ENCODE measurements at places on chromosomes 7 and 10.

- DNase-seq, result peak; percentile 98
These were observed 20.0 kb downstream of the VSIR start for GRCh38 chr10:71753091-71753959.

DNA sequence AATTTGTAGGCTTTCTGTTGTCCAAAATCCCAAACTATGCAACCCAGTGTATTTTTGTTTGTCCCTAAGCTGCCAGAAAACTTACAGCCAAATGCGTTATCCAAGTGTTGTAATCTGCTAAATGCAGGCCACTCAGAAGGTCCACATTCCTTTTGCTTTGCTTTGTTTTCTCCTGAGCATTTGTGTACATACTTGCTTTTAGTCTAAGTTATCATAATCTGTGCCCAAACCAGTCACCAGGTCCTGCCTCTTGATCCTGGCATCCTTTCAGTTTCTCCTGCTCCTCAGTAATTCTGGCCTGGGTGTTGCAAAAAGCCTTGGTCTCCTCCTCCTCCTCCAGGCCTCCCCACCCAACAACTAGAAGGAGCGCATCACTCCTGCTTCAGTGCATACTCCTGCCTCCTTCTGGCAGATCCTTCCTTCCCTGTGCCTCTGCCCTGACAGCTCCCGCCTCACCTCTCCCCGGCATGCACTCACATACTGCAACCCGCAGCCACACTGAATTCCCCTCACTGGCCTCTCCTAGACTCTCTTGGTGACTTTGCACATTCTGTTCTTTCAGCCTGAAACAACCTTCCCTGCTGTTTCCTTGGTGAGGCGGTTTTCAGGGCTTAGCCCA lies 2.3 kb downstream of the DENND2A start:
- no peak for DNase-seq

GRCh38 chr7:77316219-77316978 lies 99.8 kb downstream of the GSAP start:
- DNase-seq, result peak; percentile 85

GRCh38 chr7:116447966-116448839 lies 51.3 kb upstream of the CAV2 start:
- no peak for DNase-seq

- DNase-seq, result no peak
These were observed 259.1 kb downstream of the FGFR2 start for GRCh38 chr10:121339114-121339513.

DNA sequence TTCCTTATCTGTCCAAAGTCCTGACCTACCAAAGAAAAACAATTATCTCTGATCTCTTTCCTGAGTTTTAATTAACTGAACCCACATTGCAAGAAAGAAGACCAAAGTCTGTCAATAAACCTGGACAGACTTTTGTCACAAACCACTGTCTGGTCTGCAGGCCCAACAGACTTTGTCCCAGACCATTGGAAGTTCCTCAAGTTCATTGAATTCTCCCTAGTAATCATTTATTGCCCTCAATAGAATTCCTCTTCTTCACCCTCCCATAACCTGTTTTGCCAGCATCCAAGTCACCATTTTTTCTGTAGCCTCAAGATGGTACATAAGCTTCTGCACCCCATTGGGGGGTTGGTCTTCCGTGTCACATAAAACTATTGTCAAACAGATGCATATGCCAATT lies 3.9 kb upstream of the DNMBP start:
- DNase-seq, result no peak

DNA sequence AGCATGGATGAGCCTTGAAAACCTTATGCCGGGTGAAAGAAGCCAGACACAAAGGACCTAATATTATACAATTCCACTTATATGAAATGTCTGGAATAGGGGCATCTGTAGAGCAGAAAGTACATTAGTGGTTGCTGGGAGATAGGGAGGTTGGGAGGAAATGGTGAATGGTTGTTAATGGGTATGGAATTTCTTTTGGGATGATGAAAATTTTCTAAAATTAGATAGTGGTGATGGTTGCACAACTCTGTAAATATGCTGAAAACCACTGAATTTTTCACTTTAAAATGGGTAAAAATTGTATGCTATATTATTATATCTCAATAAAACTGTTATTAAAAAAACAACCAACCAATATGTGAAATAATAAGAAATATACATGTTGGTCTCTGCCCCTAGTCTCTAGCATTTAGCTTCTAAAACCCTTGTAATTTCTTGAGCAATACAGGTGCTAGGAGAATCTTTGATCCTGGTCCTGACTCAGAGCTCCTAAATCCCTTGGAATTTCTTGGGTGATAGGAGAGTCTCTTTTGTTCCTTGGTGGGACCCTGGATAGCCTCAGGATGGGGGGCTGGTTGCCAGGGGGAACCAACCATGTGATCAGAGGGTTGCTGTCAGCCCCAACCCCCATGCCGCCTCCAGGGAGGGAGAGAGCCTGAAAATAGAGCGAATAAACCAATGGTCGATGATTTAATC lies 64.0 kb downstream of the TACR2 start:
- DNase-seq, result no peak

GRCh38 chr7:840001-840600 lies 7.8 kb downstream of the SUN1 start:
- no peak for DNase-seq

DNA sequence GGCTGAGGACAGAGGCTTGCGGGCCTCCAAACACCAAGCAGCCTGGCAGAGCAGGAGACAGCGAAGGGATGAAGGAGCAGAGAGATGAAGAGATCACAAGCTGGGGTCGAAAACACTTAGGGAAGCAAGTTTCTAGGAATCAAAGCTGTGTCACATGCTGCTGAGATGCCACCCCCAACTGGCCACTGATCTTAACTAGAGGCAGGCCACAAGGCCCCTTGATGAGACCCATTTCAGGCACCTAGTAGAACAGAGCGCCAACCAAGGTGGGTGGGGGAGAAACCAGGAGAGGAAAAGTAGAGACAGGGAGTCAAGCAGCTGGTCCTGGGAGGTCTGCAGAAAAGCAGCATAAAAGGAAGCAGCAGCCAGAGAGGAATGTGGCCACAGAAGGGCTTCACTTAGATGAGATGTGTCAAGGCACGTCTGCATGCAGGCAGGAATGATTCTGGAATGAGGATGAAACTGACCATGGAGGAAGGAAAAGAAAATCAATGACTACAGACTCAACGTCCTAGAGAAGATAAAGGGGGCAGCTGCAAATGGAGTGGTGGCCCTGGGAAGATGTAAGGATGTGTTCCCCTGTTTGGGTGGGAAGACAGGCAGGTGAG lies 85.0 kb upstream of the DDC start:
- DNase-seq, result no peak

DNA sequence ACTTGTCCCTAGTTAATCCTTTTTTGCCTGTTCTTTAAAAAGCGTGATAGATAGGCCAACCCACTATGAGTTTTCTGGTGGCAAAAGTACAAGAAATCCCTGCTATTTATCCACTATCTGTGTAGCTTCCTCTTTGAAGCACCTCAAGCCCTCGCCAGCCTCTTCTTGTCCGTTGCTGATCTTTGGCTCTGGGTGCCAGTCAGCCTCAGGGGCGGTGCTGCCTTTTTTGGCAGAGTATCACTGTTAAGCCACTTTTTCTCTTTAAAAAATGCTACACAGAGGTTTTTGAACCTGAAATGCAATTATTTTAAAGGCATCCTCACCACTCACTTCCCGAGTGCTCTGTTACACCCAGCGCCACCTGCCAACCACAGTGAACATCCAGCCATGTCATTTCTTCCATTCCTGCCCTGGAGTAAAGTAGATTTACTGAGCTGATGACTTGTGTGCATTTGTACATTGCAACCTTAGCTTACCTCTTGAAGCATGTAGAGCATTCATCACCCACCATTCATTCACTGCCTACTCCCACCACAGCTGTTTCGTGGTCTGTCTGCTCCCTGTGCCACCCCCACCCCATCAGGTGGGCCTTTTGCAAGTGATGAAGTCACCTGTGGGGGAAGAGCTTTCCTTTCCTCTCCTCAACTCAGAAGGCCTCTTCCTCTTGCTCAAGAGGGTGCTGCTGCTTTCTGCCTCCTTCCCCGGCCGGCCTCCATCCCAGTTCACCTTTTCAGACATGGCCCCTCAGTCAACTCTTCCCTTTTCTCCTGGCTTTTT lies 414.2 kb upstream of the GALNT17 start:
- no peak for DNase-seq

Data from AML-193 (cell line).